Colonic mucosa (tissue), 4 donors: ENCODE measurements at places on chromosomes 3 and 15. TPM values are rescaled to one million over a fixed set of nuclear protein-coding genes. Genes with fewer than 3 reads are reported as not detected.

The ARHGEF26 gene
- total RNA-seq = 5.2 TPM

The GRK7 gene
- total RNA-seq = not detected

The DLEC1 gene
- total RNA-seq = 0.52 TPM

The SAMMSON gene
- not detected for total RNA-seq

The NANOGP8 gene
- not detected for total RNA-seq

The NAA80 gene
- 10.0 TPM for total RNA-seq

DNA sequence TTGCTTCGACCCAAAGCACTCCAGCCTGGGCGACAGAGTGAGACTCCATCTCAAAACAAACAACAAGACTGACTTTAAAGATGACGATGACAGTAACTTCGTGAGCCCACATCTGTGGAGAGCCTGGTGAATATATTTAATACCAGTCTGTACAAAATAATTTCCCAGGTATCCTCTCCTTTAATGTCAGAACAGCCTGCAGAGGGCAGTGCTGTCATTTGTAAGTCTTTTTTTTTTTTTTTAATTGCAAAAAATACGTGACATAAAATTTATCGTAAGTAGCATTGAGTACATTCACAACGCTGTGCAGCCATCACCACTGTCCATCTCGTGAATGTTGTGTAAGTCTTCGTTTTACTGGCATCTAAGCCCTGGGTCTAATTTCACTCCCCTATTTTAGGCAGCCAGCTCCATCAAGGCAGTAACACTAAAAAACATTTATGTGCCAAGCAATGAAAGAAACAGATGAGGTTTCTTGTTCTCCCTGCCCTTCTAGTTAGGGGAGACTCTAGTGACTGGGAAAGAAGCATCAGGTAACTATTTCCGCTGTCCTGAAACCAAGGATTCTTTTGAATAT lies 1.4 kb downstream of the HTD2 start:
- peak; percentile 39 for DNase-seq

GRCh38 chr15:44763187-44763586 lies 26.9 kb downstream of the TRIM69 start:
- no peak for DNase-seq

GRCh38 chr3:37945807-37946530 lies 44.6 kb upstream of the VILL start:
- no peak for DNase-seq

GRCh38 chr15:29403772-29404171 lies 134.2 kb upstream of the NSMCE3 start:
- DNase-seq = no peak

DNA sequence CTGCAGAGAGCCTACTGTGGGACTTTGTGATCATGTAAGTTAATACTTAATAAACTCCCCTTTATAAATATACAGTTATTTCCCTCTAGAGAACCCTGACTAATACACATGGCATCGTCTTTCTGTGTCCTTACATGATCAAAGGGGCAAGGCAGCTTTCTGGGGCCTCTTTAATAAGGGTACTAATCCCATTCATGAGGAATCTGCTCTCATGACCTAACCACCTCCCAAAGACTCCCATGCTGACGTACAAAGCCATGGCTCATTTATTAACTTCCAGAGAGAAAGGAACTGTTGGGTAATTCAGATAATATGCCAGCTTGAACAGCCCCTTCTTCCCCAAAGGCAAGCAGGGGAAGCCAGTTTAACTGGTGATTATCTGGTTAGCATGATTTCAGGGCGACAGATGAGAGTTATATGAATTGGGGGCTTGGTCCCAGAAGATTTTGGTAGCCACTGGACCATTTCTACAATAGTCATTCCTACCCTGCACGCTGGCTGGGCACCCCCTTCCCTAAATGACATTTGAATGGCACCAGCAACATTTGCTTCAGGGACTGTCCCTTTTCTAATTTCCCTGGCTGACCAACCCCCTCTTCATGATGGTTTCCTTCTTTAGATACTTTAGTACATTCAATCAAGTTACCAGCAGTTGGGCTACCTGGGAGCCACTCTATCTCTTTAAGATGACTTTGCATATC lies 83.6 kb upstream of the C3orf80 start:
- DNase-seq = no peak

DNA sequence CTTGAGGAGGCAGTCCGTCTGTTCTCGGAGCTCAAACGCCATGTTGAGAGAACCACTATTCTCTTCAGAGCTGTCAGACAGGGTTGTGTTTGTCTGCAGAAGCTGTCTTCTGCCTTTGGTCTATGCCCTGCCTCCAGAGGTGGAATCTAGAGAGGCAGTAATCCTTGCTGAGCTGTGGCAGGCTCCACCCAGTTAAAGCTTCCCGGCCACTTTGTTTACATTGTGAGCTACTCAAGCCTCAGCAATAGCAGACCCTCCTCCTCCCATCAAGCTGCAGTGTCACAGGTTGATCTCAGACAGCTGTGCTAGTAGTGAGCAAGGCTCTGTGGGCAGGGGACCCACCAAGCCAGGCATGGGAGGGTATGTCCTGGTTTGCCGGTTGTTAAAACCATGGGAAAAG lies 8.9 kb downstream of the OR5AC2 start:
- no peak for DNase-seq

- DNase-seq = peak; percentile 47
Measured at GRCh38 chr15:63601026-63601703, 4.0 kb downstream of the FBXL22 start.

DNA sequence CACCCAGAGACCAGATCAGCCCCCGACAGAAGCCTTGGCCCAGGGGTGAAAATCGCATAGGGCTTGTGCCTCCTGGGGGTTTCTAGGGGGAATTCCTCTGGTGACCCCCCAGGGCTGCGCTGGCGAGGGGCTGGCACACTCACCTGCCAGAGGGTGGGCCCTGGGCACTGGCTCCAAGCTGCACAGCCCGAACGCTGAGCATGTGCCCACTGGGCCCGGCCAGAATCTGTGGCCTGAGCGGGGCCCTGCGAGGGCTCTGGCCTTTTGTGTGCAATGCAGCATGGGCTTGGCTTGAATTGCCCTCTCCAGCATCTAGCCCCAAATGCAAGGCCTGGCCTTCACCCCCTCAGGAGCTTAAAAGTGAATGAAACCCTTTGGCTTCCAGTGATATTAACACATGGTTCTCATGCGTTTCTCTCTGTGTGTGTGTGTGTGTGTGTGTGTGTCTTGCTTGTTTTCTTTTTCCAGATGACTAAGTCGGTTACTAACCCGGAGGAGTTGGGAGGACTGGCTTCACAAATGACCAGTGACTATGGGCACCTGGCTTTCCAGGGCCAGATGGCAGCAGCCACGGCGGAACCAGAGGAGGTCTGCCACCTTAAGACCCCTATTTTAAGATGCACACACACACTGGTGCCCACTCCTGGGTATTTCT lies 259.1 kb upstream of the TPM1 start:
- no peak for DNase-seq

- no peak for DNase-seq
Measured at GRCh38 chr15:78018946-78019644, 58.4 kb downstream of the TBC1D2B start.

DNA sequence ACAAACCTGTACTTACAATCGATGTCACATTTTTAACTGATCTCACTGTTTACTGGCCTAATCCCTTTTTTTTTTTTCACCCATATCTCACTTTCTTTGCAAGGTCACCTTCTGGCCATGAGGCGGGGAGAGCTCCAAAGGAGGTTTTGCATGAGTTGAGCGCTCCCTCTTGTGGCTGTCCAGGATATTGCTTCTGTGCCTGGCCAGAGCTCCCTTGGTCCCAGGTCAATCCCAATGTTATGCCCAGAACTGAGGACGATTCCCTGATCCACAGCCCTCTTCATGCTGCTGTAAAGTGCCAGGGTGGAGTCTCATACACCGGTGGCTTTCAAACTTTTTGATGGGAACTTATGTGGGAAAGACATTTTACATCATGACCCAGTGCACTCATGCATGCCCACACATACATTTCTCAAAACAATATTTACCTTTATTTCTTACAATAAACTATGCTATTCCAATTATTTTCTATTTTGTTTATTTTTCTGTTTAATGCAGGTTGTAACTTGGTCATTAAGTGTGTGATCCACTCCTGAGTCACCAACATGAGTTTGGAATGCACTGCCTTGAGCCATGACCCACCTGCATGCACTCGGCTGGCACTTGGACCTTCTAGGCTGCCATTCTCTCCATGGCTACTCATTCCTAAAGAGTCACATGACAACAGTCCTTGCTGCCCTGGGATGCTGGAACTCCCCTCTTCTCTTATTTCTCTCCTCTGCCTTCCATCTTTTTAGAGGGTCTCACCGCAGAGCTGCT lies 9.6 kb upstream of the SST start:
- DNase-seq = peak; percentile 78

- DNase-seq = no peak
Measured at GRCh38 chr3:146928421-146929059, 323.4 kb upstream of the PLSCR5 start.

GRCh38 chr15:92466834-92467233 lies 73.2 kb downstream of the ST8SIA2 start:
- DNase-seq = no peak

- no peak for DNase-seq
Measured at GRCh38 chr3:4739289-4740236, 239.7 kb upstream of the BHLHE40 start.

DNA sequence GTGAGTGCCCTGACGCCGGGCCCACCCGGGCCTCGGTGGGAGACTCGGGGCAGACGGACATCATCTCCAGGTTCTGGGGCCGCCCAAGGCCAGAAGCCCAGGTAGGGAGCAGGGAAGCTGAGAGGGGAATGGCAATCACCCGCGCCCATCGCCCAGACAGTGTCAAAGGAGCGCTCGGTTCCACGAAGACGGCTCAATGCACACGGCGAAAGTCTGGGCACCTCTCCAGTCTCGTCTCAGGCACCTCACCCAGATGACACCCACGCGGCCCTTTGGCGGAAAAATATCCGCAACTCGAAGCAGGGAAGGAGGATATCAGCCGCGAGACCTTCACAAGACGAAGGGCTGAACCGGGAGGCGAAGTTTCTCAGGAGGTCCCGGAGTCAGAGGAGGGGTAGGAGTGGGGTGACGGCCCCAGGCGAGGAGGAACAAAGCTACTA lies 916 bp downstream of the IL17RD start:
- peak; percentile 31 for DNase-seq

DNA sequence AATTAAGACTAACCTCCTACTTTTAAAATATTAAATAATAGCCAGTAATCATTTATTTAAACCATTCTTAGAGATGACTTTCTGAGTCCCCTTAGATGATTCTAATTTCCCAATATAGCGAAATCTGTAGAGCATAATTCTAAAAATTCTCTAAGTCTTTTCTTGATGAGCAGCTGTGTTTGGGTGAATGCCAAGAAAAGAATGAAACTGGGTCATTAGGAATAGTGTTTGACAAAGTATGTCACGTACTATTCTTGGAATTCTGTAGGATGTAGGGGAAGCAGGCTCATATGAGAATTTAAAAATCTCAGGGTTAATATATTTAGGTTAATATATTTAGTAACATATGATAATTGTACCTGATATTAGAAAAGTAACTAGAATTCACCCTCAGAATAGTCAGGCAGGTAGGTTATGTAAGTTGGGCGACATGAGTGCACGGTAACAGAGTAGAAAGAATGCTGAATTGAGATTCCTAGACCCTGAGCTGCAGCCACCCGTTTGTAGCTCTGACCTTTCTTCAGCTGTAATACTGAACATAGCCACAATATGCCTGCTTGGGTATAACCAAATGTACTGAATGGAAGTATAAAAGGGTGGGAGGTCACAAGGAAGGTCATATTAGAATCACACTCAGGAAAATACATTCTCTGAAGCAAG lies 524.3 kb downstream of the UNC13C start:
- no peak for DNase-seq

DNA sequence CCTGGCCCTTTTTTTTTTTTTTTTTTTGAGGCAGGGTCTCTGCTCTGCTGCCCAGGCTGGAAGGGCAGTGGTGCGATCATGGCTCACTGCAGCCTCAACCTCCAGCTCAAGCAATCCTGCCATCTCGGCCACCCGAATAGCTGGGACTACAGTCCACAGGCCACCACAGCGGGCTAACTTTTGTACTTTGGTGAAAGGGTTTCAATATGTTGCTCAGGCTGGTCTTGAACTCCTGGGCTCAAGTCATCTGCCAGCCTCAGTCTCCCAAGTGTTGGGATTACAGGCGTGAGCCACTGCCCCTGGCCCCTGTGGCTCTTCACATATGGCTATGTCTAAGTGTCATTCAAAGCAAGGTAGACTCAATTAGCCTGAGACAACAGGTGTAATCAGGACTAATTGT lies 8.8 kb upstream of the DPPA2 start:
- DNase-seq = no peak

GRCh38 chr3:9786825-9787669 lies 5.2 kb downstream of the TADA3 start:
- DNase-seq = no peak

DNA sequence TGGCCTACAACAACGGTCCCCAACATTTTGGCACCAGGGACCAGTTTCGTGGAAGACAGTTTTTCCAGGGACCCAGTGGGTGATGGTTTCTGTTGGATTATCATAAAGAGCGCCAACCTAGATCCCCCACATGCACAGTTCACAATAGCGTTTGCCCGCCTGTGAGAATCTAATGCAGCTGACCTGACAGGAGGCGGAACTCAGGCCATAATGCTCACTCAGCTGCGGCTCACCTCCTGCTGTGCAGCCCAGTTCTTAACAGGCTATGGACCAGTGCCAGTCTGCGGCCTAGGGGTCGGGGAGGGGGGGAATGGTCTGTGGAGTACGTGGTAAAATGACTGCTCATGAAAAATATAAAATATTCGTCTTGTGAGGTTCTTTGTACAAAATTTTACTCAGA lies 518.5 kb upstream of the CADM2 start:
- no peak for DNase-seq

DNA sequence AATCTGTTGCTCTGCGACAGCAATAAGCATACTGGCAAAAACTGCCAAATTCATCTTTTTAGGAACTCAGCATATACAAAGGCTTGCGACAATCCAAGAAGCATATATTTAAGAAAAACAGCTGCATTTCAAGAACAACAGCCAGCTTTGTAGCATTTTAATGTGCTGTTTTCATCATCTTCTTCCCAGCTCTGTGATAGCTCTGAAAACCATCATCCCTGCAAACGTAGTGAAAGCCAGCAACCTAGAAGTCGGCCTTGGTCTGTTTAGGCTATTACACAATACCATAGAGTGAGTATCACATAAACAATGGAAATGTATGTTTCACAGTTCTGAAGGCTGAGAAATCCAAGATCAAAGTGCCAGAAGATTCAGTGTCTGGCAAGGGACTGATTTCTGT lies 187.5 kb downstream of the NAALADL2 start:
- no peak for DNase-seq

DNA sequence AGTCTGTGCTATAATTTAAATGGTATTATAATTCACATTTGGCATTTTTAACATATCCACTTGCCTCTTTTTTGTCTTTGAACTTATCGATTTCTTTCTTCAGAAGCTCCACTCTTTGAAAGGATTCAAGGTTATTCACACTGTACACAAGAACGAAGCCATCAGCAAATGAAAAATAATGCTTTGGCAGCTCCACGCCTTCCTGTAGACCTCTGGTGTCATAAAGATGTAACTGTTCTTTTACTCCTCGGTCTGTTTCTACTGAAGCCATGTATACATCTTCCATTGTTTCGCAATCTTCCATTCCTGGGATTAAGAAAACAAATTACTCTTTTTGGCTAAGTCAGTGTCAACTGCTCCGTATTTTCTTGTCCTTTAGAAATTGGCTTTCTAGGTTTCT lies 16.0 kb downstream of the NKIRAS1 start:
- no peak for DNase-seq
